Stimulated activated CD8-positive, alpha-beta memory T cell treated with anti-CD3 and anti-CD28 coated beads, Interleukin-4, amount 100 ng/mL, for 1 hour (primary cell): ENCODE measurements at places on chromosomes 2 and 18.
A peak's percentile ranks its signal among the peaks of the same experiment; 100 is the strongest.

- peak; percentile 58 for DNase-seq
Measured at GRCh38 chr2:229800997-229801754, 86.8 kb upstream of the DNER start.

DNA sequence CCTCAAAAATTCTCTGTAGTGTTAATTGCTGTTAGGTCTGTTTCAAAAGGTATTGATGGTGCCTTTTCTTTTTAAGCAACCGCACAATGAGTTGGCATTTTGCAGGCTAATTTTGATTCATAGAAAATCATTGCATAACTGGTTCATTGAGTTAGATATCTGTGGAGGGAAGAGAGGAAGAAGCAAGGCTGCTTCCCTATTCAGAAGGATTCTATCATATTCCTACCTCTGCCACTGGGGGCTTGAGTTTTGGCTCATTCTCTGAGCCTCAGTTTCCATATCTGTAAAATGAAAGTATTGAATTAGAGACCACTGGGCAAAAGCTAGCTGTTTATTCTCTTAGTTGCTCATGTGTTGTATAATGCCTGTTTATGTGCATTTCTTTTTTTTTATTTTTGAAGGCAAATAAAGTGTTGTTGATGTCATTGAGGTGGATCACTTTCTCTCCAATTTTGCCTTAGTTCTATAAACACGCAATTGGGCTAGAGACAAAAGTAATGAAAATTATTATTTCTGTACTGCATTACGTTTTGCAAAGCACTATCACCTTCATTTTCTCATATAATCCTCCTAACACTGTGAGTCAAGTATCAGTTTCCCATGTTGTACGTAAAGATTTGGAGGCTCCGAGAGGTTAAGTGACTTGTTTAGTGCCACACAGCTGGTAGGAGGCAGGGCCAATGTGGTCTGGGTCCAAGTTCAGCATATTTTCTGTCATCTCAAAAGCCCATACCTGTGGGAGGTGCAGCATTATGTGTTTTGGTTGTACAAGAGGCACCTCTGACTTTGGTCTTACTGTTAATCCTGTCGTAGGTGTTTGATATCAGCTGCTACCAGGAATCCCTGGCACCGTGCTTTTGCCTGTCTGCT, 5.9 kb downstream of the TRIB2 start:
- DNase-seq: no peak

DNA sequence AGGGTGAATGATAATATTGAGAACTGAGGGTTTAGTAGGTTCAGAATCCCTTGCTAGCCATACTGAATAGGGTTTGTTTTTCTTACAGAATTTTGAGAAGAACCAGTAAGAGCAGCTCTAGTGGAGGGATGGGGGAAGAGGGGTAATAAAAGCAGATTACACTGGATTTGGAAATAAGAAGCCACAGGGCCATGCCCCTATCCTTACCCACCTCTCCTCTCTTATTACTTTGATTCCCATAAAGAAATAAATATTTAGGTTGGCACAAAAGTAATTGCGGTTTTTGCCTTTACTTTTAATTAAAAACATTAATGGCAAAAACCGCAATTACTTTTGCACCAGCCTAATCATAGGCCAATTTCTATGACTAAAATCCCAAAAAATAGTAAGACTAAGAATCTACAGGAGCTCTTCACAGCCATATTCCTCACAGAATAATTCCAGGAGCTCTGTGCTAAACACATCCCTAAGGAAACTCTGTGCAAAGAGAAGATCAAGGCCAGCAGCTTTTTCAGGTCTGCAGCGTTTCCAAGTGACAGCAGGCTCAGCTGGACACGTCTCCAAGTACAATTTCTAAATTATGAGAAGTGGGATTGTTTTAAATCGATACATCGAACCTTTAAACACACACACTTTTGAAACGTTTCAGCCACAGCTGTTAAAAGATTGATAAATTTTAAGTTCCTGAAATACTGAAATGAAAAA, 58.4 kb upstream of the RTN4 start:
- DNase-seq: no peak

DNA sequence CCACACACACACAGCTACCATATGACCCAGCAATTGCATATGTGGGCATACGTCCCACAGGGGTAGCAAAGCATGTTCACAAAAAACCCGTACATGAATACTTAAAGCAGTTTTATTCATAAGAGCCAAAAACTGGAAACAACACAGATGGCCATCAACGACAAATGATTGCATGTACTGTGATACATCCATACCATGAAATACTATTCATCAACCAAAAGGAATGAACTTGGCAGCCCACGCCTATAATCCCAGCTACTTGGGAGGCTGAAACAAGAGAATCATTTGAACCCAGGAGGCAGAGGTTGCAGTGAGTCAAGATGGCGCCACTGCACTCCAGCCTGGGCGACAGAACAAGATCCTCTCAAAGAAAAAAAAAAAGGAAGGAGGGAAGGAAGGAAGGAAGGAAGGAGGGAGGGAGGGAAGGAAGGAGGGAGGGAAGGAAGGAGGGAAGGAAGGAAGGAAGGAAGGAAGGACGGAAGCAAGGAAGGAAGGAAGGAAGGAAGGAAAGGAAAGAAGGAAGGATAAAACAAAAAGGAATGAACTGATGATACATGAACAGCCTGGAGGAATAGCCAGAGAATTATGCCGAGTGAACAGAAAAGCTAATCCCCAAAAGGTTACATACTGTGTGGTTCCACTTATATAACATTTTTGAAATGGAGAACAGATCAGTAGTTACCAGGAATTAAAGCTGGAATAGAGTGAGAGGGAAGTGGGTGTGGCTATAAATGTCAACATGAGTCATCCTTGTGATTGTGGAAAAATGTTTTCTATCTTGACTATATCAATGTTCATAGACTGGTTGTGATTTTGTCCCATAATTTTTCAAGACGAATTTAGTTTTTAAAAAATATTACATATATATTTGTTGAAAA, 19.6 kb upstream of the YPEL5 start:
- no peak for DNase-seq

- DNase-seq: no peak
Measured at GRCh38 chr18:48922801-48923730, 27.7 kb downstream of the SMAD7 start.

DNA sequence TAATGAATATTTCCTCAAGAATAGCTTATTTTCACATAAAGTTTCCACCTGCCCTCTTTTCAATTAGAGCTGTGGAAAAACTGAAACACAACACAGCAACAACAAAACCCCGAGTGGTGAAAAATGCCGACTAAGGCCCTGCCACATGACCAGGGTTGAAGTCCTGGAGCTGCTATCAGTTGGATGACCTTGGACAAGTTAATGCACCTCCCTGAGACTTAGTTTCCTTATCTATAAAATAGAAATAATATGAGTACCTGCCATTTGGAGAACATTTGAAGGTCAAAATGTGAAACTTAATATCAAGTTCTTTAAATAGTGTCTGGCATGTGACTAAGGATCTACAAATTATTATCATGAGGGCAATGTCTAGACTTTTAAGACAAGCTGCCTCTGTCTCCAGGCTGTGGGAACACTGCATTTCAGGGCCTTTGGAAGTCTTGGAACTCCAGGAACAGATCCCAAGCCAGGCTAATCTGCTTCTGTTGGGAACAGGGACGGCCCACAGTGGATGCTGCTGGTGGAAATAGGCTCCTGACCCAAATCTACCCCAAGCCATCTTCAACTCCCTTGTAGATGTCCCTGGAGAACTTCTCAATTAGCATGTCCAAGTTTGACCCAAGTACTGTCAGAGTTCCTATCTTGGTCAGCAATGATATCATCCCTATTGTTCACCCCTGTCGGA, 42.0 kb upstream of the TRIB2 start:
- DNase-seq: no peak

GRCh38 chr2:233867993-233868532, at the start of gene MSL3B:
Gene MSL3B, minus strand, starts transcription at chr2:233868386.
- no peak for DNase-seq

DNA sequence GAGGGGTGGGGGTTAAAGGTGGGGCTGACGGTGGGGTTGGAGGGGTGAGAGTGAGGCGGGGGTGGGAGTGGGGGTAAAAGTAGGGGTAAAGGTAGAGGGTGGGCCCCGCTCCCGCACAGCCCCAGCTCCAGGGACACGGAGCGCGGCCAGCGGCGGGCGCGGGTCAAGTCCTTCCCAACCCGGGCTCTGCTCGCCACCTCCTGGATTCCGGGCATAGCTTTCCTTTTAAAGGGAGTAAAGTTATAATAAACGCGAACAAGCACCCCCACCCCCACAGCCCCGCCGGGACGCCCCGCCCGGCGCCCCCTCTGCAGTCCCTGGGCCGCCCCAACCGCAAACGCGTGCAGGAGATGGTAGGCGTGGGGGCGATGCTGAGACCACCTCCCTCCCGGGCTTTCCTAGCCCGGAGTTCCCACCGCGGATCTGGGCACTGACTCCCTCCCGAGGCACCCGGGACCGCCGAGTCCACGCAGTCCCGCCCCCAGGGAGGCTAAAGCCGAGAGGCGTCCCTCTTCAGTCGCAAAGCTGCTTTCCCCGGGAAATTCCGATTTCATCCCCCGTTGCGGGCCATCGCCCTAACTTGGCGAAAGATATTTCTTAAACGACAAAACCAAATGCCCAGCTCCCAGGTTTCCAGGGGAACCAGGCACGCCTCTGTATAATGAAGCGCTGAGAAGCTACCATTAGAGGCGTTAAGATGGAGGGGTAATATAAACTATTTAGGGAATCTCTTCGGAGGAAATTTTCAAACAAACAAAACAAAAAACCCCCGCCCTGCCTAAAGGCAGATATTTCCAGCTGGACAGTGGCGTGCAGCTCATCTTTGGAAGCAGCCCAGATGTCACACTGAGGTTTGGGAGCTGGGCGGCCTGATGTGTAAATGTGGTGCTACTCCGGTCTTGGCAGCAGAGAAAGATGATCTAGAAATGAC, at the start of gene LIMS2:
Gene LIMS2, minus strand, starts transcription at position 200 of the 931 bp plus-strand sequence. CDS start 506 bp downstream, outside the sequence.
- DNase-seq: no peak

- no peak for DNase-seq
Measured at GRCh38 chr2:208872591-208872990, 466.0 kb downstream of the PTH2R start.
